Omental fat pad (tissue), 4 donors: ENCODE measurements at places on chromosomes 7 and 10.
A peak's percentile ranks its signal among the peaks of the same experiment; 100 is the strongest.

DNA sequence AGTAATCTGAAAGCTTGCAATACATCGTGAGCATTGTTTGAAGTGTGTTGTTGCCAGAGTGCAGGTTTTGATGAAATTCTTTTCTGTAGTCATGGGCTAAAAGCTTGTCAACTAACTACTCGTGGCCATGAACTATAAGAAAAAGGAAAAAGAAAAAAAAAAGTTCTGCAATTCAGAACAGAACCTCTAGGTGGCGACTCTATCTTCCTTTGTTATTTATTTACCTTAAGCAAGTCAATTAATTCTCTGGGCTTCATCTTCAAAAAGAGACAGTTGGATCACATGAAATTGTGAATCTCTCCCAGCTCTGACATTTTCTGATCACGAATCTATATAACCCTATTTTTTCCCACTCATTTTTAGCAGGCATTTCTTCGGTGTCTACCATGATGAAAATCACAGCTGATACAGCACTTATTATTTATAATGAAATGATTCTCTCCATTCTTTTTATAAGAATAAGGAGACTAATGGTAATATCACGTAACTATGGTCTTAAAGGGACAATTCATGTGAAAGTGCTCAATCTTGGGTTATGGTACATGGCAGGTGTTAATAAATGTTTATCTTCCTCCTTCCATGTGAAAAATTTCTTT, 18.8 kb downstream of the TMEM196 start:
- DNase-seq = no peak

GRCh38 chr10:72083790-72084459, 4.4 kb downstream of the SPOCK2 start:
- DNase-seq = peak; percentile 10

DNA sequence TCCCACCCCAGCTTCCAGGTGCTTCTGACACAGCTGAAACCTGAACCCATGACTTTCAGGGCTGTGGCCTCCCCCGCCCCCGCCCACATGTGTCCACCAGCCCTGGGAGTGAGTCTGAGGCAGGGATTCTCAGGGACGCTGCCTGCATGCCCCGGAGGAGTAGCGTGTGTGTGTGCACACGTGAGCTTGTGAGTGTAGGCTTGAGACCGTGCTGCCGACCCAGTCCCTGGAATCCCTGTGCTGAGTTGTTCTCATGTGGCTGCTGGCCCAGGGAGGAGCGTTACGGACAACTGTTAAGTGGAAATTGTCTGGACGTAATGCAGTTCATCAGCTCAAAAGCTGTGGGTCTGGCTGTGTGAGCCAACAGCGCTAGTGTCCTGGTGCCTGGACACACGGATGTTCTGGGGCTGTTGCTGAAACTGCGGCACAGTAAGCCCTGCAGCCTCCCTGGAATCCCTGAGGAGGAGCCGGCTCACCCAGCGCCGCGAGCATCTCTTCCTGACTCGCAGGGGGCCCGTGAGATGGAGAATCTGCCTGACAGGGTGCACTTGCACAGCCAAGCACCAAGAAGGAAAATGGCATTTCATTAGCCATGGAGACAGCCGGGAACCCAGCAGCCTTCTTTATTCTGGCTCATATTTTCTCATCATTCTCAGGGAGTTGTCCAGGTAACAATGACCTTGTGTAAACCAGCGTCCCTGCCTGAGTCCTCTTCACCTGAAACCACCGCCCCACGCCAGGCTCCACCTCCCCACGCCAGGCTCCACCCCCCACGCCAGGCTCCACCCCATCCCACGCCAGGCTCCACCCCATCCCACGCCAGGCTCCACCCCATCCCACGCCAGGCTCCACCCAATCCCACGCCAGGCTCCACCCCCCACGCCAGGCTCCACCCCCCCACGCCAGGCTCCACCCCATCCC, 603.9 kb downstream of the PTPRN2 start:
- DNase-seq = no peak

GRCh38 chr7:154450451-154450850, 398.3 kb downstream of the DPP6 start:
- DNase-seq = no peak

GRCh38 chr10:27245836-27246235, 5.2 kb upstream of the ACBD5 start:
- DNase-seq = no peak

DNA sequence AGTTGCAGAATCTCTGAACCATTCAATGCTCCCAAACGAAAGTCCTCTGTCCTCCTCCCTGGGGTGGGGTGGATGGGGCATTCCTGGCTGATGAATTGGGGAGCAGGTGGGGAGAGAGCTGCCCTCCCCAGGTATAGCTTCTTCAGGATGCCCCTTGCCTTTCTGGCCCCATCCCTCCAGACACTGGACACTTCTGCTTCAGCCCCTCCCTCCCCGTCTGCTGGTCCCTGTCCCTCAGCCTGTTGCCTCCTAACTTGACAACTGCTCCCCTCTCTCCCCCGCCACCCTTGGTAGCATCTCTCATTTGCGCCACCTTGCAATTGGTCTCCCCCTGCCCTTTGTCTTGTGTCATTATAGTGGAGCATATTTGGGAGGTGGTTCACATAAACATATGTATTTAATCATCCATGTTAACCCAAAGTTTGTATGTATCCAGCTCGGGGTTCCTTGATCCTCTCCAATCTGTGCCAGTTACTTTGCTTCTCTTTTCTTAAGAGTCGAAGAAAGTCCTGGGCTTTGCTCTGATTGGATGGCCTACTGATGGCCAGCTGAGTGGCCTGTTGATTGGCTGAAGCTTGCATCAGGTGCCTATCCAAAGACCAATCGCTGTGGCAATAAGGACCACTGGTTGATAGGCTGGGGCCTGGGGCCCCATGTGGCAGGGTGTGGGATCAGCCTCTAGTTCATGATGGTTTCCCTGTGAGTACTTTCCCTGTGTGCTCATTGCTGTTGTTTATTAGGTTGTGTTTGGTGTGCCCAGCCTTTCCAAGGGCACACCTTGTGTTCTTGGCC, 4.0 kb upstream of the GCK start:
- no peak for DNase-seq

DNA sequence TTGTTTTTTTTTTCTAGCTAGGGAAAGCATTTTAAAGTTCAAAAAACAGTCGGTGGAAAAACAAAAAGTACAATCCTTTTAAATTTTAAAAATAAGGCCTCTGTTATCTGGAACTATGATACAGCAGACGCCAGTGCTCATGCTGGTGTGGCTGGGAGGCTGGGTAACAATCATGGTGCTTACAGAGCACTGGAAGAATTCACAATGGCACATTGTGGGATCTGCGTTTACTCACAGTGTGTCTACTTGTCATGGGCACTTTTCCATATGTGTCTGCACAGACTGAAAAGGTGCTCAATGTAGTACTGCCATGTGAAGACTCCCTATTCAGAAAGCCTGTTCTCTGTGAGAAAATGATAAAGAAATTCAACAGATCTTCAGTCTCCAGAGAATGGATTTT, 278.2 kb upstream of the IMMP2L start:
- DNase-seq = no peak
